Foreskin fibroblast (primary cell): ENCODE measurements at places on chromosomes 2 and 18.

DNA sequence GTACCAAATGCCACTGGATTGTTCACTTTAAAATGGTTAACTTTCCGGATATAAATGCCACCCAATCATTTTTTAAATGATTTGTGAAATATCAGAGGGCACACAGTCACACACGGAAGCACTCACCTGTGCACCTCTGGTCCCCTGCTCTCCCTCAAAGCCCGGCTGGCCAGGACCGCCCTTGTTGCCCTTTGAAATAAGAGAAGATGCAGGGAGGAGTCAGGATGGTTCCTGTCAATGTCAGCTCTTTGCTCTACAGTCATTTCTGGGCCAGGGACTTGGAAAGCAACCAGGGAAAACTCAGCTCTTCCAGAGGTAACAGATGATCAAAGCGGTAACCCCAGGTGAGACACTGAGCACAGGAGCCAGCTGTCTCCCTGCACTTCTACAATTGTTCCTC lies 60.7 kb downstream of the COL6A3 start:
- no peak for DNase-seq

- DNase-seq: no peak
Observed at GRCh38 chr18:30999186-30999585, 43.4 kb downstream of the DSC3 start.

- no peak for DNase-seq
Observed at GRCh38 chr2:241655516-241656189, 18.2 kb downstream of the ATG4B start.

- DNase-seq: no peak
Observed at GRCh38 chr2:83579507-83579906, 879.6 kb downstream of the SUCLG1 start.

- no peak for DNase-seq
Observed at GRCh38 chr2:44705356-44705755, 236.1 kb upstream of the SIX3 start.

DNA sequence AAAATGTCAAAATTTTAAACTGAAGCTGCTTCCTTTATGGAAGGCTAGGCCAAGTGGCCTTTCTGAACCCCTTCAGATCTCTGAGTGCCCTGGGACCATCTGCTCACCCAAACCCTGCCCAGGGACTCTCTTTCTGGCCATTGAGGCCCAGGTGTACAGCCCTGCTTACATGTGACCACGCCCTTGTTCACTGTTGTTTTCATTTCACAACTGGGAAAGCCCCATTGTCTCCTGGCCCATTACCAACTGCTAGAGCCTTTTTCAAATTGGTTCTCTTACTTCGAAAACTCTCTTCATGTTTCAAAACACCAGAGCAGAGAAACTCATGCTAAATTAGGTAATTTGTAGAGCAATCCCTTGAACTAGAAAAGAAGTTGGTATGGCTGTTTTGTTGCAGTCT lies 219.5 kb upstream of the TANK start:
- peak; percentile 31 for DNase-seq

DNA sequence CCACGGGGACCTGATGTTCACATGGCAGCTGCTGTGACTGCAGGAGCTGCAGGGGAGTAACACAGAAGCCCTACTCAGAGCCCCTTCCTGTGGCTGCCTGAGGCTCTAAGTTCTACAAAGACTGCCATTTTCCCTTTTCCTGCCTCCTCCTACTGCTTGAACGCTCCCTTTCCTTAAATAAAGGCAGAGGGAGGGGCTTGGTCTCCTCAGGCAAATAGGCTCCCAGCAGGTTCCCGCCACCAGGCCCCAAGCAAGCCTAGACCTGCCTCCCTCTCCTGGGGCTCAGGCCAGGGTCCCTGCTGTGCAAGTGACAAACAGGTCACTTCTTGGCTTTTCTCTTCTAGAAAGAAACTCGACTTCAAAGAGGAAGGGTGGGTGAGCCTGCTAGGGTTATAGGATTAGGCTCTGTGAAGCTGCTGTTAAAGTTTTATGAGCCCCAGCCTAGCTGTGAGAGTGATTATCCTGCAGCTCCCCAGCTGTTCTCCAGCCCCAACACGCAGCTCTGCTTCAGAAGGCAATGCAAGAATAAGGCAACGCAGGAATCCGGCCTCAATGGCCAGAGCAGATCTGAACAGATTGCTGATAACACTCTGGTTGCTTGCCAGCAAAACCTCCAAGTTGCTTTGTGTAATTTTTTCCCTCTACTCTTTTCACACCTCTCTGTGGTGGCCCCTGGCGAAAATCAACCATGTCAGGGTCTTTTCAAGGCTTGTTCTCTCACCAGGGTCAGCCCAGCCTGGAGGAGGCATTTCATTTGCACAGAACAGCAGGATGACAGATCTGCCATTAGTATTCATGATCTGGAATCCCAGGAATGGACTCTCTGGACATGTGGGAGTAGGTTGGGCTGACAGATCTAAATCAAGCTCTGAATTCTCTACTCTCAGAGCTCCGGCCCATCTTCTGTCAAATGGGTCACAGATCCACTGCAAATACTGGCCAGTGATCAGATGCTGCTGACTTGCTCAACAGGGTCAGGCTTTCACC lies 71.3 kb downstream of the MRO start:
- DNase-seq: no peak

DNA sequence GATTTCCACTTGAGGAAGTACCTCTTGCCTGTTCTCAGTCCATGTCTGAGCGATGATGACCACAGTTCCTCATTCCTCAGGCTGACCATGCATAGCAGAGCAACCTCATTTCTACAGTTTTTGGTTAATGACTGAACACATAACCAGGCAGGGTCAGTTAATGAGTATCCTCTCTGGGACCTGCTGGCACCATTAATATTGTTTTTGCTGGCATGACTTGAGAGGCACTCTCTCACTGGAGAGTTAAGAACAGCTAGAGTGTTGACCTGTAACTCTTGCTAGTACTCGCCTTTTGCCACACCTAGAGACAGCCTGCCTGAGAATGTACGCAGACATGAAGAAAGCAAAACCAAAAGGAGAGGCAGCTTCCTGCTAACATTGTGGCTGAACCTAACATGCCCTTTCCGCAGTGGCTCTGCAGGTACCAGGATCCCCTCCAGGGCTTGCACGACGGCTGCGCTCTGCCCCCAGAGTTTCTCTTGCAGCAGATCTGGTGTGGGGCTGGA lies 23.9 kb downstream of the PECR start:
- peak; percentile 55 for DNase-seq

GRCh38 chr2:212897296-212897695 lies 254.1 kb downstream of the IKZF2 start:
- DNase-seq: no peak

- DNase-seq: no peak
Observed at GRCh38 chr2:61878761-61879160, 9.7 kb downstream of the CCT4 start.
